SJSA1 (cell line): ENCODE measurements at places on chromosomes 16 and 17. TPM values are rescaled to one million over a fixed set of nuclear protein-coding genes. Genes with fewer than 3 reads are reported as not detected.

GRCh38 chr16:15650019-15650697, at the start of gene NDE1:
Gene NDE1, plus strand, starts transcription at chr16:15650245. Its CDS starts 14,534 bp downstream, at chr16:15664779.
- H3K4me1 ChIP-seq, result peaks cover 65% of the 10 kb centered on the region
- H3K27ac ChIP-seq, result peak within 1 kb of the TSS; percentile 94
- peaks cover 37% of the 10 kb centered on the region for H3K36me3 ChIP-seq
- peak; percentile 94 for DNase-seq
- peak within 1 kb of the TSS; percentile 96 for H3K4me3 ChIP-seq

GRCh38 chr17:38609280-38610031, 3.7 kb upstream of the SRCIN1 start:
- H3K4me3 ChIP-seq, result no peak overlapping the region
- no peak overlapping the region for H3K27ac ChIP-seq
- H3K4me1 ChIP-seq, result peaks cover 5% of the 10 kb centered on the region
- H3K27me3 ChIP-seq, result peaks cover 41% of the 10 kb centered on the region
- DNase-seq, result no peak
- no peaks in the 10 kb centered on the region for H3K36me3 ChIP-seq

GRCh38 chr16:5508371-5508770, 410.8 kb upstream of the EEF2KMT start:
- H3K4me3 ChIP-seq, result no peak overlapping the region
- no peak overlapping the region for H3K27ac ChIP-seq
- no peaks in the 10 kb centered on the region for H3K36me3 ChIP-seq
- H3K27me3 ChIP-seq, result no peaks in the 10 kb centered on the region
- no peaks in the 10 kb centered on the region for H3K4me1 ChIP-seq
- DNase-seq, result no peak

DNA sequence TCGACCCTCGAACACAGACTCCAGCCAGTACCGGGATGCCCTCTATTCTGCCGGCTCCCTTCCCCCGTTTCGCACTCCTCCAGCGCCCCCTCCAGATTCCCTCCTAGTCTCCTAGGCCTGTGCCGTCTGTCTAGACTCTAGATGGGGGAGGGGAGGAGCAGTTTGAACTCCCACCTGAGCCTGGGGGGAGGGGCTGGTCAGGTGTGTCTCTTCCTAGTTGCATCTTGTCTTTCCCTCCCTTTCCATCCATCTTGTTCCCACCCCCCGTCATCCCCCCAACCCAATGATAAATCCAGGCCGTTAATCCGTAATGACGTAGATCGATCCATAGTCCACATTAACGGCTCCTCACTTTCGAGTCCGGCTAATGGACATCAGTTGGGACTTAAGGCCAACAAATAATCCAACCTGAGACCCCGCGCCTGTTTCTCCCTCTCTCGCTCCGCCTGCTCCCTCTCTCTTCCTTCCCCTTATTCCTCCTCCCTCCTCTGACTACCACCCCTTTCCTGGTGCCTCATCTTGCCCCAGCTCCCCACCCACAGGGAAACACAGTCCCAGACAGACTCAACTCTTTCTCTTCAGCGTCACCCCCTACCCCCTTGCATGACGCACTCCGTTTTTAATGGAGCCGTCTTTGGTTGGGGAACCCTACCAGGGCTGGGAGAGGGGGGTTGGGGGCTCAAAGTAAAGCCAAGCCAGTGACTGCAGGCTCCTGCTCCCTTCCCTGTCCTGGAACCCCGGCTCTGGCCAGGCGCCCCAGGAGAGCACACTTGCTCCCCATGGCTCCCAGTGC, 3.4 kb upstream of the HOXB5 start:
- peaks cover 11% of the 10 kb centered on the region for H3K36me3 ChIP-seq
- H3K27ac ChIP-seq, result no peak overlapping the region
- H3K27me3 ChIP-seq, result peaks cover 7% of the 10 kb centered on the region
- H3K4me3 ChIP-seq, result peak overlapping the region; percentile 48
- peaks cover 26% of the 10 kb centered on the region for H3K4me1 ChIP-seq

Gene AIPL1
- total RNA-seq, result not detected in 2 replicates
